Tracheal epithelial cell (primary cell): ENCODE measurements at places on chromosomes 1 and 21. TPM values are rescaled to one million over a fixed set of nuclear protein-coding genes. Genes with fewer than 3 reads are reported as not detected.

The TPTE gene
- not detected in 2 replicates for total RNA-seq

The ABCA4 gene
- 0.64 and 0.72 TPM in 2 replicates for total RNA-seq

The MAP7D1 gene
- total RNA-seq, result 68.6 and 152 TPM in 2 replicates

The FBXO2 gene
- total RNA-seq, result 54.8 and 78.6 TPM in 2 replicates

The BOLA1 gene
- total RNA-seq, result 13.7 and 27.7 TPM in 2 replicates

The PLPPR5 gene
- total RNA-seq, result not detected in 2 replicates

The CD53 gene
- total RNA-seq, result not detected in 2 replicates

The INSRR gene
- not detected in 2 replicates for total RNA-seq

The GPR157 gene
- 20.0 and 26.0 TPM in 2 replicates for total RNA-seq
